ENCODE measurements at places on chromosomes 16 and 17.

- peak; percentile 98 for DNase-seq
Observed at GRCh38 chr17:81967533-81968395, 6.8 kb upstream of the NOTUM start.

DNA sequence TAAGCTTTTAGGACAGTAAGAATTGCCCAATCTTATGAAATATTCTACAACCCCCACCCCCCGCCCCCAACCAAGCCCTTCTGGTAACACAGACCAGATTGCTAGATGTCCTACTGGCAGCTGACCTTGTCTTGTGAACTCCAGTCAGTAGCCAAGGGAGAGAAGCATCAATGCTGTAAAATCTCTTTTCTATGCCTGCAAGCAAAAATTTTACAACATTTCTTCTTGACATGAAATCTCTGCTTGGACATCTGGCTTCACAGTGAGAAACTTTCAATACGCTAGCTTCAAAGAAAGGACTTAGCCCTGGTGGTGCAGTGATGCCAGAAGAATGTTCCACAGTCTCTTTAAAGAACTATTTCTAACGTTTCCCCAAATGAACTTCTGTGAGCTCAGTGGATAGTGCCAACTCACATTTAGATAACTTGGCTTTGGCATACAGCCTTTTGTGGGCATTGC lies 169.3 kb upstream of the AXIN2 start:
- DNase-seq, result no peak

- no peak for DNase-seq
Observed at GRCh38 chr17:77106874-77107358, 33.9 kb upstream of the SEC14L1 start.

DNA sequence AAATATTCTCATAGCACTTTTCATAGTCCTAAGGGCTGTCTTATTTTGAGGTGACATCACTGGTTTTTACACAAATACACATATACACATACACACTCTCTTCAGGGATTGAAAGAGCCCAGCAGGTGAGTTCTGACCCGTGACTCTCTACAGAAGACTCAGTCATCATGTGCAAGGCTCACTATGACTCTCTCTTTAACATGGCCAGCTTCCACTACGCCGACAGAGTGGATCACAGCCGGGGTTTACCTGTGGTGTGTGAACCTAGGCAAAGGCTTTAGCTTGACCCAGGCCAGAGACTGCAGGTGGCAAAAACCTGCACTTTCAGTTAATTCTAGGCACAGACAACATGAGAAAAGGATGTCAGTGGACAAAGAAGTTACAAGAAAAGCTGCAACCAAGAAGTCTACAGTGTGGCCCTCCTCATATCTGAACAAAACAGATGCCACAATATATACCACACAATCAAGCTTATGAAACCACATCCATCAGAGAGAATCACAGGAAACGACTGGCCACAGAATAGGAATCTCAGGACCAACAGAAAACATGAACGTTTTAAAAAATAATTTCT lies 56.5 kb downstream of the CYTH1 start:
- no peak for DNase-seq

- DNase-seq, result no peak
Observed at GRCh38 chr16:71515026-71515425, 11.2 kb upstream of the CHST4 start.

DNA sequence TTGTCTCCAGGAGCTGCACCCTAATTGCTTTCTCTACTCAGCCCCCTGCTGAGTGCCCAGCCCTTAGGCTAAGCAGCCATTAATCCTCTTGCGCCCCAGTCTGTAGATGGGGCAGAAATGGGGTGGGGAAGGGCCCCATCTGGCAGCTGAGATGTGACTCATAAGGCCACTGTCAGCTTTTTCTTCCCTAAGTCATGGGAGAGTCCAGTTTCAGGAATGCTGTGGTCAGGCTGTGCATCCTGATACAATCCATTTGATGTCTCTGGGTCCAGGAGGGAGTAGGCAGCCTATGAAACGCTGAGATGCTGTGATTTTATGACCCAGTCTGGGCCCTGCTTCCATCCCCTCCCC lies 12.3 kb downstream of the PLXDC1 start:
- DNase-seq, result peak; percentile 85

DNA sequence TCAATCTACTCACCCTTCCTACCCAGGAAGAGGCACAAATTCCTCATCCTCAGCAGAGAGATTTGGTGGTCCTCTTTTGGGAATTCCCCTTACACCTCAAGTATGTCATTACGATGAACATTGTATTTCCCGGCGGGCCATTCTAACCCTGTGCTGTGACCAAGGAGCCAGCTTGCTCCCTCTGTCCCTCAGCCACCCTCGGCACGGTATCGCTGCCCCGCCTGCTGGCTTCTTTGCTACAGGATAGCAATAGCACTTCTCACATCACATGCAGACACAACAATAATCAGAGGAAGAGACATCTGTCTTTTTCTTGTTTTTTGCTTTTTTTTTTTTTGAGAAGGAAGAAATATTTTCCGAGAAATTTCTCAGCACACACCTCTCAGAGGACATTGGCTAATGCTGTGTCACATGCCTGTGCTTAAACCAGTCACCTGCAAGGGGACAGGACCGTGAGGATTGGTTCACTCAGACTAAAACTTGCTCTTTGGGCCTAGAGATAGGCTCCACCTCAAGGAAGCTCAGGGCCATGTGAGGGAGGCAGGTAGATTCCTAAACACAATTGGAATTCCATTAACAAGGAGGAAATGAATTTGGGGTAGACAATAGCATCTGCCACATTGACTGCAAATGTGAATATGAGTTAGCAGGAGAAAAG lies 41.2 kb downstream of the TMC5 start:
- DNase-seq, result no peak

DNA sequence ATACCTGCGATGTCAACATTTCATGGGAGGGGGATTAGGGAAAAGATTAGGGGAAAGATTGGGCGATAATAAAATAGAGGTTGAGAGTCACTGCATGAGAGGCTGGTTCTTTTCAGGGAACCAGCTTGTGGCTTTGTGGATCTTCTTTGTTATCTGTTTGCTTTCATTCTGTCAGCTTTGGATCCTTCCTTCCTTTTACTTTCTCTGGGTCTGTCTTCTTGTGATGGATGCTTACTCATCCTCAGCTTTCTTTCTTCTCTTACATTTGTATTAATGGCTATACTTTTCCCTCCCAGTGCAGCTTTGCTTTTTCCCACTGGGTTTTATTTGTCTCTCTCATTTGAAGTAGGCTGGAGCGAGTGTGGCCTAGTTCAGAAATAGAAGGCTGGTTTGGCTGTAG lies 47.1 kb downstream of the RPTOR start:
- DNase-seq, result no peak

- no peak for DNase-seq
Observed at GRCh38 chr16:13926464-13926863, 6.5 kb downstream of the ERCC4 start.

DNA sequence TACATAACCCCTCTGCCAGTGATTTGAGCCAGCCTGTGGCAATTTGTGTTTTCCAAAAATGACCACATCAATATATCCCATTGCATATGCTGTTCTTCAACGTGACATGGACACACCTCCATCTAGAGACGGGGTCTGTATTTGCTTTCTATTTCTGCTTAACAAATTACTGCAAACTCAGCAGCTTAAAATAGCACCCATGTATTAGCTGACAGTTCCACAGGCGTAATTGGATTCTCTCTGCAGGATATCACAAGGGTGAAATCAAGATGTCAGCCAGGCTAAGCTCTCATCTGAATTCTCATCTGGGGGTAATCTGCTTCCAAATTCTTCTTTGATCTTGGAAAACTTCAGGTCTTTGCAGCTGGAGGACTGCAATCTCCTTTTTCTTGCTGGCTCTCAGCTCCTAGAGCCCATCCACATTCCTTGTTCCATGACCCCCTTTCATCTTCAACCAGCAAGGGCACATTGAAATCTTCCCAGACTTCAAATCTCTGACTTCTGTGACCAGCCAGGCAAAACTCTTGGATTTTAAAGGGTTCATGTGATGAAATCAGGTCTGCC lies 8.2 kb downstream of the KRT9 start:
- DNase-seq, result no peak

DNA sequence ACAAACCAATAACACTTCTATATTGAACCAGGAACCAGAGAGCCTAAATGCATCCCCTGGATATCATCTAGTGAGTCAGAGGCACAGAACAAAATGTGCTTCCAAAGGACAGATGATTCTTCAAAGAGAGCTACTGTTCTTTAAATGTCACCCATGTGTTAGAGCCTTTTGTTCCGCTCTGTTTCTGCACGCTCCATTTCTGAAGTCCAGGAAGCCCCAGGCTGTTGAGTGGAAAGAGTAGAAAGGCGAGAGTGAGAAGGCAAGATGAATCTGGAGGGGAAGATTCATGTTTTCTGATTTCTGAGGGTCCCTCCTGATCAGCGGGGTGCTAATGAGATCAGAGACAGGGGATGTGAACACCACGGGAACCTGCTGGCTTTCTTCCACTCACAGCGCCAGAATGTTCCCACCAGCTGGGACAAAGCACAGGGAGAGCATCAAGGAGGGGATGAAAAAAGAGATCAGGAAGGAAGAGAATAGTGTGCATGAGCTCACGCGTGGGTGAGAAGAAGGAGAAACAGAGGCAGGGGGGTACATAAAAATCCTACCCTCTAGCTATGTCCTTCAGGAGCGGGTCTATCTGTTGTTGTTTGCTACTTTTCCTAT lies 559.9 kb upstream of the HSBP1 start:
- DNase-seq, result no peak

GRCh38 chr17:6071528-6072065 lies 1.4 kb downstream of the WSCD1 start:
- no peak for DNase-seq

- DNase-seq, result no peak
Observed at GRCh38 chr17:41942626-41943373, 12.4 kb downstream of the ODAD4 start.

DNA sequence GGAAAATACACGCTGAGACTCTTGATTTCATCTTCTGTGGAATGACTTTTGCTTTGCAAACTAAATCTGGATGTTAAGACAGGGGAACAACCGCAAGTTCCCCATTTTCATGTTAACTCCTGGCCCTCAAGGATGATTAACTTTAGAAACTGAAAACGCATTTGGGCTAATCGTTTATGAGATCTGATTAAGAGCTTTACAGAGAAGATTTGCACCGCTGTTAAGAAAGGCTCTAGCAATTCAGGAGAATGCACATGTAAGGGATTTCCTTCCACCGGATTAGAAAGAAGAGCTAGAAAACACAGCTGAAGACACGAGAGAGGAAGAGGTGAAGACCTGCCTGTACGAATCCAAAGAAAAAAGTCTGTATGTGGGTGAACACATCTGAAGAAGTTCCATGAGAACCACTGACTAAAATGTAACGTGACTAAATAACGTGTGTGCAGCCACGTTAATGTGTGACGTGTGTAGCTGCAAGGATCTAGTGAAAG lies 106.4 kb downstream of the YPEL2 start:
- DNase-seq, result no peak

- no peak for DNase-seq
Observed at GRCh38 chr17:67082107-67082506, 37.8 kb downstream of the CACNG1 start.

GRCh38 chr17:70691150-70691549 lies 521.8 kb downstream of the KCNJ2 start:
- no peak for DNase-seq

DNA sequence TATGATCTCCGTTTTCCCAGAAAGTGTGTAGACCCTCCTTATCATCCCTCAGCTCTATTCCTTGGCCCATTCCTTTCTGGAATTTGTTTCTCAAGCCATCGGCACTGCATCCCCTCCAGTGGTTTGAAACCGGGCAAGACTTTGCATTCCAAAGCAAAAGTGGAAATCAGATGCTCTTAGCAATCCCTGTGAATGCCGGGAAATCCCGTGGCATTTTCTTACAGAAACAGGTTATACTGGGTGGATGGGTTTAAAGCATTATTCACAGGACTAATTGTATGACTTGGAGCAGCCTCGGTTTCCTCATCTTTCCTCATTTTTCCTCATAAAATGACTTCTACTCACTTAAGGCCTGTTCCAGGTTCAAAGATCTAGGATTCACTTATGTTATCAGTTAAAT lies 52.0 kb downstream of the MAP2K6 start:
- DNase-seq, result no peak

DNA sequence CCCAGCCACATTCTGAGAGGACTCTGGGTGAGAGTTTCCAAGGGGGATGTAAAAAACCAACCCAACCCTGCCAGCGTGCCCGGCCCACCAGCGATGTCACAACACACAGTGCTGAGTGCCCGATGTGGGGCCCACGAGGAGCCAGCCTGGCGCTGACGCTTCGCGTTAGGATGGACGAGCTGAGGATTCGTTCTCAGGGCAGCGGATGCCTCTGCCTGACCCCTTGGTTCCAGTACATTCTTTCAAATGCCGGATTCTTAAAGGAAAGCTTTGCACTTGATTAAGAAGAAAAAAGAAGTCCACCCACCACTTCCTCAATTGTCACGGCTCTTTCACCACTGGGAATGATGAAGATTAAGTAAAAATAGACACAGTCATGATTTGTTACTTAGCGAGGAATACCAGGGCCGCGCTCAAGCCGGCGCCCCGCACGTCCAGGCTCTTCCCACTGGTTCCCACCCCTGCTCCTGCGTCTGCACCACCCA lies 79.4 kb downstream of the IRF8 start:
- no peak for DNase-seq

DNA sequence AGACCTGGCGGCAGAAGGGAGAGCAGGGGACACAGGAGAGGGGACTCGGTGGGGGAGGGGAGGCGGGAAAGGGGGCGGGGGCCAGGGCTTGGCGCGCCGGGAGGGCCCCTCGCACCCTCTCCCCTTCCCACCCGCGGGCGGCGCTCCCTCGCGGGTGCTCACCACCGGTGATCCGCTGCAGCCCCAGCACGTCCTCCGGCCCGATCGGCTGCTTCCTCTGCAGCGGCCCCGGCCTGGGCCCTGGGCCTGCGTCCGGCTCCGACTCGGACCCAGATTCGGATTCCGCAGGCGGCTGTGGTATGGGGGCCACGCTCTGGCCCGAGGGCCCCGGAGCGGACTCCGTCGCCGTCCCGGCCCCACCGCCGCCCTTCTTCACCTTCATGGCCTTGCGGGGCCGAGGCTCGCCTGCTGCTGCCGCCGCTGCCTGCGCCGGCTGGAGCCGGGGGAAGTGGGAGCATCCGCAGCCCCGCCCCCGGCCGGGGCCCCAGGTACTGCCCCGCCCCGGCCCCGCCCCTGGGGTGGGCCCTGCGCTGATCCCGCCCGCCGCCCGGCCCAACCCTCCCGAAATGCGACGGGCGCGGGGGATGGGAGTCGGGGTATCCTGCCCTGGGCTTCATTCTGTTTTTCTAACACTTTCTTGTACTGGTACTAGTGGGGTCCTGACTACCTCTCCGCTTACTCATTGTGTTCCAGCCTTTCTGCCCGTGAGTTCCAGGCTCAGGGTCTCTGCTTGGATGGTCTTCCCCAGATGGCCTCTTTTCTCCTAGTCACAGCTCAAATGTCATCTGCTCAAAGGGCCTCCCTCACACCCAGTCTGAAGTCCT lies at the start of gene UNC119:
Gene UNC119, minus strand, starts transcription at position 449 of the 824 bp plus-strand sequence. Its CDS starts 67 bp downstream, at position 382.
- DNase-seq, result peak; percentile 70

GRCh38 chr16:1980770-1981087 lies 540 bp downstream of the NOXO1 start:
- DNase-seq, result no peak

DNA sequence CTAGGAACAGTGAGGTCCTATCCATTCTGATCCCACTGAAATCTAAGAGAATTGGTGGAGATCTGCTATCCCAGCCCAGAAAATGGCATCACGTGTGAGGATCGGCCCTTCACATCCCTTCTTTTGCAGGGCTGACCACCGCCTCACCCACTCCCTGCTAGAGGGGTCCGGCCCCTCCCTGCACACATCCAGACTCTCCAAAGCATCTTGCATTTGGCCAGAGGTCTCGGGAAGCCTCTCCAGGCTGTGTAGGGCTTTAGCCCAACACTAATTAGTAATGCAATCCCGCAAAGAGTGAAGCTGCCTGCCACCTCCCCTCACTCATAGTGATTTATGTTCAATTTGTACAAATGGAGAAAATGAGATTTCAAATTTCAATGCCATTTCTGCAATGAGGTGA lies 434.4 kb upstream of the ZFHX3 start:
- DNase-seq, result no peak
